Stimulated activated CD8-positive, alpha-beta memory T cell treated with anti-CD3 and anti-CD28 coated beads, Interleukin-15, amount 100 ng/mL, for 48 hours (primary cell): ENCODE measurements at places on chromosomes 11 and 22.

DNA sequence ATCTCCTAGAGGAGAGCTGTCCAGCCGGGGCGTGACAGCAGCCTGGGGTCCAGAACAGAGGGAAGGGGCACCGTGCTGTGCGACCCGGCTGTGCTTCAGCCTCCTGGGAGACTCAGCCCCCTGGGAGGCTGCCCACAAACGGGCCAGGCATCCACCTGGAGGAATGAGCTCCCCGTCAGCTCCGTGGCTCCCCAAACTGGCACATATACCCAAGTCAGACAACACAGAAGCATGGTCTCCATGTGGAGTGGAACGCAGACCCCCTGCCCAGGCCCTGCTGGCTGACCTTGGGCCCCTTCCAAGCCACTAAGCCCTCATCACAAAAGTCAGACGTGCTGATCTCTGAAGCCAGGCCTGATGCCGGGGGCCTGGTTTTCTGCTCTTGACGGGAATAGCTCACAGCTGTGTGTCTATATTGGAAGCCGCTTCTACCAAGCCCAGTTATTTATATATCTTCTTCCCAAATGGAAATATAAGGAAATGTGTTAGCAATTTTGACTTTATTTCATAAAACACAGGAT lies 91.7 kb downstream of the BRD1 start:
- DNase-seq: no peak

DNA sequence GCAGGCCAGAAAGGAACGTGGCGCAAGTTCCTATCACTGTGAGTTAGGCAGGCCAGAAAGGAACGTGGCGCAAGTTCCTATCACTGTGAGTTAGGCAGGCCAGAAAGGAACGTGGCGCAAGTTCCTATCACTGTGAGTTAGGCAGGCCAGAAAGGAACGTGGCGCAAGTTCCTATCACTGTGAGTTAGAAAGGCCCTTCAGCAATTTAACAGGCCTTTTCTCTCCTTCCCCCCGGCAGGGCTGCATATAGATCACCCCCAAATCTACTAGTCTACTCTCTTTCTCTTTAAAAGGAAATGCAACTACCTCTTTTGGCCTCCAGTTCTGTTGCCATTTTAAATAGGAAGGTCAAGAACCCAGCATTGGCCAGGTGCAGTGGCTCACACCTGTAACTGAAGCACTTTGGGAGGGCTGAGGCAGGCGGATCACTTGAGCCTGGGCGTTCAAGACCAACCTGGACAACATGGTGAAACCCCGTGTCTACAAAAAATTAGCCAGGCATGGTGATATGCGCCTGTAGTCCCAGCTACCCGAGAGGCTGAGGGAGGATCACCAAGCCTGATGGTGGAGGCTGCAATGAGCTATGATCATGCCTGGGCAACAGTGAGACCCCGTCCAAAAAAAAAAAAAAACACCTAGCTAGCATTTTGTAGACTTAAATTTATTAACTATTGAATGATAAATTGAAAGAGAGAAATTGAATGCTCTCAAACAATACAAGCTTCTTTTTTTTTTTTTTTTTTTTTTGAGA lies 14.9 kb downstream of the FAM118B start:
- no peak for DNase-seq

DNA sequence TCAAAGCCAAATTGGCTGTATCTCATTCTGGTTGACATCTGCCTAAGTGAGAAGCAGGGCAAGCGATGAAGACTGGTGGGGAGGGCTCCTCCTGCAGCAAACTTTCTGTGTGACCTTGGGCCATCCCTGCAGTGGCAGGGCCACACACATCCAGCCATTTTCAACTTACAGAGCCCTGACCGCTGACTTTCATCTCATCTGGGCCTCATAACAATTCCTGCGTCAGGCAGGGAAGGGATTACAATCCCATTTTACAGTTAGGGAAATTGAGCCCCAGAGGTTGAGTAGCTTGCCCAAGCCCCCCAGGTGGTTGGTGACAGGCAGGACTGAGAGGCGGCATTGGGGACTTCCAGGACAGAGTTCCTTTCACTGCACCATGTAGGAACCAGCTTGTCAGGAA lies 21.9 kb downstream of the TPBGL start:
- no peak for DNase-seq

GRCh38 chr22:37054056-37054395 lies 2.5 kb downstream of the KCTD17 start:
- no peak for DNase-seq
